ENCODE measurements at places on chromosomes 16 and 17. TPM values are rescaled to one million over a fixed set of nuclear protein-coding genes. Genes with fewer than 3 reads are reported as not detected.

Gene EFCAB3
- total RNA-seq = not detected

Gene RPGRIP1L
- 26.5 TPM for total RNA-seq

Gene KLHL11
- 20.6 TPM for total RNA-seq

Gene GPRC5C
- total RNA-seq = 4.6 TPM

Gene TTC19
- 40.3 TPM for total RNA-seq

Gene EVPLL
- not detected for total RNA-seq

Gene COG1
- total RNA-seq = 35.8 TPM

Gene MYH8
- total RNA-seq = not detected

Gene PGAP6
- 56.4 TPM for total RNA-seq

Gene ZG16B
- not detected for total RNA-seq

Gene RBFOX1
- total RNA-seq = 1.4 TPM

Gene RAB26
- 0.64 TPM for total RNA-seq

Gene KCNJ18
- total RNA-seq = not detected

Gene USH1G
- total RNA-seq = not detected

Gene WNK4
- total RNA-seq = 0.73 TPM

Gene RPAIN
- 103 TPM for total RNA-seq

Gene HES7
- 0.41 TPM for total RNA-seq

Gene NUDT7
- 4.7 TPM for total RNA-seq

Gene TBC1D3B
- total RNA-seq = 12.5 TPM

Gene CES1
- total RNA-seq = 0.58 TPM

Gene HP
- not detected for total RNA-seq

Gene CBX2
- 95.4 TPM for total RNA-seq

Gene ABCC12
- total RNA-seq = 0.07 TPM

Gene RAPGEFL1
- 23.3 TPM for total RNA-seq

Gene CCL4L2
- not detected for total RNA-seq

Gene KRT32
- not detected for total RNA-seq

Gene CD300A
- not detected for total RNA-seq

Gene ABCC11
- total RNA-seq = 0.09 TPM

Gene FAM117A
- total RNA-seq = 13.6 TPM

Gene GNAO1
- 21.3 TPM for total RNA-seq

Gene SALL1
- 85.7 TPM for total RNA-seq

Gene IGF2BP1
- 536 TPM for total RNA-seq

Gene AGRP
- total RNA-seq = not detected

Gene ENPP7
- total RNA-seq = not detected

Gene KRT24
- not detected for total RNA-seq

Gene SEPHS2
- total RNA-seq = 30.5 TPM

Gene TMEM114
- total RNA-seq = not detected

Gene FOXN1
- not detected for total RNA-seq

Gene PRSS33
- 0.39 TPM for total RNA-seq

Gene MPDU1
- 74.4 TPM for total RNA-seq

Gene CHD9NB
- 0.61 TPM for total RNA-seq

Gene PRSS21
- not detected for total RNA-seq

Gene HOXB5
- total RNA-seq = 2.3 TPM

Gene CEP295NL
- total RNA-seq = 1.2 TPM

Gene PTGES3L
- total RNA-seq = 3.5 TPM

Gene HOXB6
- total RNA-seq = 11.5 TPM

Gene TP53TG3F
- not detected for total RNA-seq
